Daoy (cell line): ENCODE measurements at places on chromosomes 6 and 20. TPM values are rescaled to one million over a fixed set of nuclear protein-coding genes. Genes with fewer than 3 reads are reported as not detected.

GRCh38 chr6:105873211-105873704 is 212.9 kb upstream of the PRDM1 start:
- DNase-seq, result no peak

DNA sequence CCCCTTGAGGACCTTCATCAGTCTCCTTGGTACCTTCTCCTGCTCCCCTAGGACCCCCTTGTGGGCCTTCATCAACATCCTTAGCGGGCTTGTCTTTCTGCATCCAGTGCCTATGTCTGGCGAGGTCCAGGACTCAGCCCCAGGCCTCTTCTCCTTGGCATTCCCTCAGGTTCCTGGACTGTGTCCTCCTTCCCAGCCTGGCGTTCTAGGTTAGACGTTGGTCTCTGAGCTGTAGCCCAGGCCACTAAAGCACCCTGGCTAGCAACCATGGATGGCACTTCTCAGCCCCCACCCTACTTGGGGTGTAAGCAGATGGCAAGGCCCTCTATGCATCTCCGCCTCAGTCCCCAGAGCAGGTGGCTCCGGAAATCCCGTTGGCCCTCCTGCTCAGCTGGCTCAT is 51.5 kb upstream of the NNAT start:
- DNase-seq, result no peak

GRCh38 chr20:40963505-40963845 is 65.1 kb upstream of the TOP1 start:
- no peak for DNase-seq

- DNase-seq, result no peak
Measured at GRCh38 chr6:19550380-19550779, 286.8 kb upstream of the ID4 start.

DNA sequence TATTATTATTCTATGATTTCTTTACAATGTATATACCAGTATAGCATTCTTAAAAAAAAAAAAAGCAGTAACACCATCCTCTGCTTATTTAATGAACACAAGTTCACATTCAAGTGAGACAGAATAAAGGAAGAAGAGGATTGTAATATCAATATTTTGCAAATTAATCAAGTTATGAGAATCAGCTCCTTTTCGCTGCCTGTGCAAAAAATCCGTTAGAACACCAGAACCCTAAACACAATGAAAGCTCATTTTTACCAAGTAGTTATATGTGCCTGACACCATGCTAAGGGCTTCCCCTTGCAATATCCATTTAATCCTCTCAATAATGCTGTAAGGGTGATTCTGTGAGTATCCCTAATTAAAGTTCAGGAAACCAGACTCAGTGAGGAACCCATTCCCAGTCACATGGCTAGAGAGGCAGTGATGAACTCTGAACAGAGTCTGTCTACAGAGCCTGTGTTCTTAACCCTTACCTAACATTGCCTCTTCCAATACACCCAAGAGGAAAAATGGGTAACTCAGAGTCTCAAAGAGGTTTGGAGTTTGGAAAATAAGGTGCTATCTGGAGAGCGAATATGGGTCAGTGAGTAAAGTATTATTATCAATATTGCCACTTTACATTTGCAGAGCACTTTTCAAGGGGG is 66.8 kb downstream of the CDC40 start:
- no peak for DNase-seq

GRCh38 chr6:105318660-105319059 is 84.2 kb downstream of the PREP start:
- peak; percentile 82 for DNase-seq

- DNase-seq, result peak; percentile 75
Measured at GRCh38 chr6:110537208-110538123, 61.1 kb upstream of the SLC22A16 start.

DNA sequence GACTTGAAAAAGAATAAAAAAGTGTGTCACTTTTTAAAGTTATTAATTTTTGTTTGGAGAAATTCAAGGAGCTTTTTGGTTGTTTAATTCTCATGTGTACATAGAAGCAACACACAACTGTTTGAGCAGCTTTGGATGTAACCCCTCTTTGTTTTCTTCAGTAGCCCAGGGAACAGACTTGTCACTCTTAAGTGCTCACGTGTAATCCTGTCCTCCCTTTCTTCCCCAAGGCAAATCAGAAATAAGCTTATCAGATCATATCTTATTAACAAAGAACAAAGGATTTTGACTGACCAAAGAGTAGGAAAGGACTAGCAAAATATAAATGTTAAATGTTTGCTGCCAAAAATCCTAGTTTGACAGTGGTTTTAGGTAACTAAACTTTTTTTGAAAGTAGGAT is 7.3 kb upstream of the FLRT3 start:
- no peak for DNase-seq

GRCh38 chr6:170212956-170213636 is 77.8 kb downstream of the DLL1 start:
- DNase-seq, result no peak

DNA sequence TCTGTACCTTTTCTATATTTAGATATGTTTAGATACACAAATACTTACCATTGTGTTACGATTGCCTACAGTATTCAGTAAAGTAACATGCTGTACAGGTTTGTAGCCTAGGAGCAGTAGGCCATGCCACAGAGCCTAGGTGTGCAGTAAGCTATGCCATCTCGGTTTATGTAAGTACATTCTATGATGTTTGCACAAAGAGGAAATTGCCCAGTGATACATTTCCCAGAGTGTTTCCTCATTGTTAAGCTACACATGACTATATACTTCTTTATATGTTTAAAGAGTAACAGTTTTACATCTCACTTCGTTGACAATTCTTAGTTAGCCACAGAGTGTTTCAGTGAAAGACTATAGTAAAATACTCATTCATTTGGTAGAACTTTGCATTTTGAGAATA is 51.5 kb downstream of the SLC35F1 start:
- DNase-seq, result no peak

DNA sequence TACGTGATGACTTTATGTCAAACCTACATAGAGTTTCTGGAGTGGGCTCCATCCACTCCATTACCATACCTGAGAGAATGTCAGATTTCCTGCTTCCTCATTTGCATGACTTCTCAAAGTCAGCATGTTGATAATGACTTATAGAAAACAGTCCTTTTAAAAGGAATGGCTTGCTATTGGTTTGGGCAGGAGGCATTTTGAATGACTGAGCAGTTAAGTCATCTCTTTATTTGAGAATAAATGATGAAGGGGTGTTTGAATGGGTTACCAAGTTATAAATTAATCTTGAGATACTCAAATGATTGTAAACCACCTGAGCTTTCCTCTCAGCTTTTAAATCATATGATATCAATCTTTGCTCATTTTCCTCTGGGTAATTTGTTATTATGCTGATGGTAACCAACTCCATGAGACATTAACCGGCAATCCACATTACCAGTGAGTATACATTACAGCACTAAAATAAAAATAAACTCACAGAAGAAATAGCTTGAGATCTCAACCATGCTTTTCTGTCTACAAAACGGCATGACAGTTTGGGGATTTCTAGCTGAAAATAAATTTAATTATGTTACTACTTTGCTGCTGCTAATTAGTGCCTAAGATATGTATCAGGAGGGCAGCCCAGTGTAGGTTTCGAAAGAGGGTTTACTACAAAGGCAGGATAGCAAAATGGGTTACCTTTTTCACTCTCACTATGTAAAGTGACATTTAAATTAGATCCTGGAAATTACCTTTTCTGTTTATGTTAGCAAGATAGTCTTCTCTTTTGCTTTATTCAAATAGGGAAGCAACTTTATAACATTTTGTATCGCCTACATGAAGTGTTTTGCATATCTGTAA is 78.8 kb downstream of the RPS12 start:
- no peak for DNase-seq

DNA sequence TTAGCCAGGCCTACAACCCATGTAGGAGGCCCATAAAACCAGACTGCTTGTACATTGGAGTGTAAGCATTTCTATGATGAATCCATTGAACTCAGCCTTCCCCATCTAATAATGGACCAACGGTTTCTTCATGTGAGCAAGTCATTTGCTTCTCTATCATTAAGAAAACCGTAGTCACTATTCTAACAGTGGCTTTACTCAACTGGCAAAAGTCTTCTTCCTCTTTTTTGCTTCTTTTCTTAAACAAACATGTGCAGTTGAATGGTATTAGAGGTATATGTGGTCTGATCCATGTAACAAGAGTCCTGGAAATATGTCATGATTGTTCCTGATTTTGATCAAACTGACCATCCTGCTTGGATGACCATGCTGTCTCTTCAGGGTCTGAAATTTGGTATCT is 132.4 kb upstream of the STXBP5 start:
- no peak for DNase-seq

GRCh38 chr6:71414486-71414885 is 125.9 kb downstream of the OGFRL1 start:
- no peak for DNase-seq

The FUT9 gene
- under 0.01 and 0.03 TPM in 2 replicates for total RNA-seq

The HLA-DPA1 gene
- 4.2 and 13.8 TPM in 2 replicates for total RNA-seq

The PRPF6 gene
- total RNA-seq, result 81.6 and 82.7 TPM in 2 replicates

The RGS17 gene
- total RNA-seq, result 8.3 and 8.7 TPM in 2 replicates
